ENCODE measurements at places on chromosomes 4 and X. TPM values are rescaled to one million over a fixed set of nuclear protein-coding genes. Genes with fewer than 3 reads are reported as not detected.

DNA sequence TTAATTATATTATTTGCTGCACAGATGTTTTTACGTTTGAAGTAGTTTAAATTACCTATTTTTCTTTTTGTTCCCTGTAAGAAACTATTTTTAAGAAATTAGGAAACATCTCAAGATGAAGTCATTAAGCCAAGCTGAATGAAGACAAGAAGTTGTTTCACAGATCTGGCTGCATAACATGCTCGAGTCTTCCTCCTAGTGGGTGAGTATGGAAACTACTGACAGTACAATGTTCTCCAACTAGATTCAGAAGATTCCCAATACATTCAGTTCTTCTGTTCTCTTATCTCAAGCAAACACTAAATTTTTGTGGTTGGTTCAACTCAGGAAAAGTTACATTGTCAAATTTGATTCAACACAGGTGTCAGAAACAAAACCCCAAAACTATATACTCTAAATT is 256.8 kb upstream of the VCX start:
- peak; percentile 6 for DNase-seq

- no peak for DNase-seq
Measured at GRCh38 chr4:94306713-94307112, 35.9 kb downstream of the HPGDS start.

GRCh38 chr4:88792268-88792781 is 94.7 kb upstream of the NAP1L5 start:
- DNase-seq: peak; percentile 73

DNA sequence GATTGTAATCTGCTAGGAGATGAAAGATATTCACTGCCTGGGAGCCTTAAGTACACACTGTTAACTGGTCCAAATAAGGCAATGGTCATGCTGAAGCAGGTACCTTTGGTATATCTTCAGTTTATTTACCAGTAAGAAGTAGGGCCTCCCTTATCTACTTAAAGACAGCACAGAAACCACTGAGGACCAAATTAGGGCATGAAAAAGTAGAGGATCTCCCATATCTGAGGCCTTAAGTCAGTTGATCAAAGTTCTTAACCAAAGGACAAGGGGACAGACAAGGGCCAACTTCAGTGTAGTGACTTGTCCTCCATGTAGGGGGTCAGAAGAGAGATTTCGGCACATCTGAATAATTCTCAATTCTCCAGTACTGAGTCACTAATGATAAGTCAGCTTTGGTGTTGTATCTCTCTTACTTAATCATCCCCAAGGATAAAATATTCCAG is 59.1 kb downstream of the AMELX start:
- DNase-seq: peak; percentile 36

The MTMR8 gene
- not detected for total RNA-seq

The CTAG2 gene
- total RNA-seq: 1.1 TPM

The BEND2 gene
- total RNA-seq: not detected

The DCHS2 gene
- not detected for total RNA-seq

The POLN gene
- 0.44 TPM for total RNA-seq

The VGLL1 gene
- not detected for total RNA-seq

The TBC1D9 gene
- total RNA-seq: 15.3 TPM

The COX7B2 gene
- total RNA-seq: not detected

All from M059J (cell line).